ENCODE measurements at places on chromosomes 12 and 14. TPM values are rescaled to one million over a fixed set of nuclear protein-coding genes. Genes with fewer than 3 reads are reported as not detected.

DNA sequence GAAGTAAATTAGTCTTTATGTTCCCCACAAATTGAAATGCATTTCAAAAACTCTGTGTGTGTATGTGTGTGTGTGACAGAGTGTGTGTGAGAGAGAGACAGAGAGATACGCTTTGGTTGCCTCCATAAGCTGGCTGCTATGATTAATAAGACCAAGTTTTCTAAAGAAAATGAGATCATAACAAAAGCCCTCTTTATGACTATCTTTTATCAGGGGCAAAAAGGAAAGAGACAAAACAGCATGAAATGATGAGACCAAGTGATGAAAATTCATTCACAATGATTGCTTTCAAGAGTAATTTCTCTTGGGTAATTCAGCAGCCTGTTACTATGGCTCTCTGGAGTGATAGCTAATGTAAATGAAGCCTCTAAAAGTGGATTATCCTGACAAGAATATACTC is 277.6 kb upstream of the PLEKHG7 start:
- H3K27me3 ChIP-seq: no peaks in the 10 kb centered on the region
- H3K27ac ChIP-seq: no peak overlapping the region
- no peak for DNase-seq

PMCH gene
- total RNA-seq: not detected

DNA sequence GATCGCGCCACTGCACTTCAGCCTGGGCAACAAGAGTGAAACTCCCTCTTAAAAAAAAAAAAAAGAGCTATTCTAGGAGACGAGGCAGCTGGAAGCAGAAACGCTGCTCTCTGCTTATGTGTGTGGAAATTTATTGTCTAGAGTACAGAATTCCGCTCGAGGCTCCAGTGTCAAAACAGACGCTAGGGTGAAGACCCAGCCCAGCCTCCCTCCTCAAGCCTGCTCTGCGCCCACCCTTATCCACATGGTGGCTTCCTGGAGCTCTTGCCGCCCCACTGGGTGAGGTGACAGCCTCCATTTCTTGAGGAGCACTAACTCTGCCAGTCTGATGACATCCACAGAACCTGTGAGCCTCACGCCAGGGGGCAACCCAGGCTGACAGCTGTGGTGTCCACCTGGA is 49.5 kb upstream of the DLK1 start:
- peaks cover 9% of the 10 kb centered on the region for H3K27me3 ChIP-seq
- H3K4me1 ChIP-seq: peaks cover 11% of the 10 kb centered on the region
- no peak overlapping the region for H3K27ac ChIP-seq
- H3K4me3 ChIP-seq: no peak overlapping the region
- no peaks in the 10 kb centered on the region for H3K36me3 ChIP-seq

GRCh38 chr12:14655284-14655683 is 41.1 kb downstream of the GUCY2C start:
- H3K27ac ChIP-seq: no peak overlapping the region
- no peak for DNase-seq
- H3K4me1 ChIP-seq: peaks cover 3% of the 10 kb centered on the region
- no peaks in the 10 kb centered on the region for H3K27me3 ChIP-seq

- H3K4me1 ChIP-seq: no peaks in the 10 kb centered on the region
- H3K27me3 ChIP-seq: no peaks in the 10 kb centered on the region
- H3K36me3 ChIP-seq: no peaks in the 10 kb centered on the region
- no peak overlapping the region for H3K4me3 ChIP-seq
Observed at GRCh38 chr14:23877111-23877510, 76.5 kb upstream of the DHRS4 start.

ZC2HC1C gene
- total RNA-seq: 1.5 TPM

DNA sequence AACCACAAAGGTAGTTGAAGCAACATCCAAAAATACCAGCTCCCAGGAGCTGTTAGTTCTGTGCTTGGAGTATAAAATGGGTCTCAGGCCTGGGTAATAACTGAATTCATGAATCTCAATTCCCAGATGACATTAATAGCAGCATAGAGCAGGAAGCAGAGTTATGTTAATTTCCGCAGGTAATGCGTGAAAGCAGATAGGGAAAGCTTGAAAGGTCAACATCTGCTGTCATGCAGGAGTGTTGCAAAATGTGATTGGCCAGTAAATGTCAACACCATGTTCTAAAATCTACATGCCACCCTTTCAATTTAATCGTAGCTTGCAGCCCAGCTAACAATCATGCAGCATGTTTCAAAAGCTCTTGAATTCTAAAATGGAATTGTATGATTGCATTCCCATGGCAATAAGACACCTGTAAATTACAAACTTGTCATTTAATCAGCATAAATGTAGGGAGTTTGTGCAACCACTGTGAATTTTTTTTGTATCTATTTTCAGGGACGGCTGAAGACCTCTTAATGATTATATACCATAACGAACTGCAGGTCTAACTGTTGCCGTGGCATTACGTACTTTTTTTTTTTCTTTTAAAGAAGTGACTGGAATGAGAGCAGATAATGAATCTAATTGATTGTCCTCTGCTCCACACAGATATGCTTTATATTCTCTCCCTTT is 635.8 kb upstream of the FOXG1 start:
- DNase-seq: no peak
- H3K4me3 ChIP-seq: no peak overlapping the region
- H3K36me3 ChIP-seq: no peaks in the 10 kb centered on the region
- no peak overlapping the region for H3K27ac ChIP-seq
- no peaks in the 10 kb centered on the region for H3K4me1 ChIP-seq

DNA sequence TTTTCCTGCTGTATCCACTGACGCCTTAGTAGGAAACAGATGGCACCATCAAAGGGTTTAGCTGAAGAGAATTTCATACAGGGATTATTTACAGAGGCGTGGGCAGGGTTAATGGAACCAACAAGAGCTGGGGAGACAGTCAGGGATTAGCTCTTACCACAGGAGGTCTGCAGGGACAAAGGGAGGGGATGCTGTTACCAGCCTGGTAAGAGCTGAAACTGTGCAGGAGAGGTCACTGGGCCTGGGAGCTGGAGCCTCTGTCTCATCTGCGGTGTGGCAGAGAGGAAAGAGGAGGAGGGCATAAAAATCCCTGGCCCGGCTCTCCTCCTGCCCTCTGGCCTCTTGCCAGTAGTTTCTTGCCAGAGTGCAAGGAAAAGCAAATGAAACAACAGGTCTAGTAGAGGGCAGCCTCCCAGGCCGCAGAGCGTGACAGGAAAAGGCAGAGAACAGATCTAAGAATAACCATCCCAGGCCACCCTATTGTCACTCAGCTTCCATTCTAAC is 18.9 kb upstream of the POC1B start:
- H3K27ac ChIP-seq: no peak overlapping the region
- H3K36me3 ChIP-seq: no peaks in the 10 kb centered on the region
- H3K4me3 ChIP-seq: no peak overlapping the region
- DNase-seq: peak; percentile 28

All from fibroblast of lung (primary cell).